ENCODE measurements at places on chromosomes 1 and 21.

DNA sequence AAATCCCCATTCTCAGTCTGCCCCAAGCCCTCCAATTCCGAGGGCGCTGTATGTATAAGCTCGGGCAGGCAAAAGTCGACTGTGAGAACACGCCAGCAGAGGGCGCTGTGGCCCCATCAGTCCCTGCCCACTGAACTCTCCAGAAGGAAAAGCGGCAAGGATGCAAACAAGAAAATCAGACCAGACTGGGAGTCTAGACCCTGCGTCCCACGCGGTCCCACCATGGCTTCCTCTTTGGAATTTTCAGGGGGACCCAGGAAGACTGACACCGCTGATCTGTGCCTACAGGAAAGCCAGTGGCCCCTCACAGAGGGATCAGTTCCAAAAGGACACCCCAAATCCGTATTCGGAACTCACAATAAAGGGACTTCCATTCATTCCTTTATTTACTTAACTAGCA lies 19.5 kb downstream of the TEX35 start:
- peak; percentile 81 for DNase-seq

- DNase-seq: no peak
These were observed 177.1 kb downstream of the MAGI3 start for GRCh38 chr1:113567427-113567826.

GRCh38 chr1:115595279-115596079 lies 46.3 kb upstream of the VANGL1 start:
- DNase-seq: peak; percentile 76

- DNase-seq: no peak
These were observed 35.1 kb upstream of the EYA3 start for GRCh38 chr1:28123461-28123961.
